ENCODE measurements at places on chromosomes 11 and 22. TPM values are rescaled to one million over a fixed set of nuclear protein-coding genes. Genes with fewer than 3 reads are reported as not detected.
A peak's percentile ranks its signal among the peaks of the same experiment; 100 is the strongest.

Gene MRE11
- total RNA-seq, result 26.1 TPM

Gene TNNT3
- total RNA-seq, result 57.7 TPM

DNA sequence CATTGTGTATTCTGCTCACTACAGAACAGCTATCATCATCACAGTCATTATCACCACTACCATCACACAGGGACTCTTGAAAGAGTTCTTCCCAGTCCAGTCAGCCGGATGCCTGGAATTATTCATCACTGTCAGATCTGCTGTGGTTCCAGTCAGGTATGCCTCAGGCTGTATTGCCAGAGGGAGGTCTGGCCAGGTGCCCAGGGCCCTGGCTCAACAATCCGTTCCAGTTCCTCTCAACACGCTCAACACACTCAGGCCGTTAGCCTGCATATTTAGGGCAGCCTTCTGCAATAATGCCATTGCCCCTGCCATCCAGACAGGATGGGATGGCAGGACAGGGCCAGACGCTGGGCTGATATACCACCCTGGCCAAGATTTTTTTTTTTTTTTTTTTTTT, 28.6 kb upstream of the RASL10A start:
- DNase-seq, result peak; percentile 89

DNA sequence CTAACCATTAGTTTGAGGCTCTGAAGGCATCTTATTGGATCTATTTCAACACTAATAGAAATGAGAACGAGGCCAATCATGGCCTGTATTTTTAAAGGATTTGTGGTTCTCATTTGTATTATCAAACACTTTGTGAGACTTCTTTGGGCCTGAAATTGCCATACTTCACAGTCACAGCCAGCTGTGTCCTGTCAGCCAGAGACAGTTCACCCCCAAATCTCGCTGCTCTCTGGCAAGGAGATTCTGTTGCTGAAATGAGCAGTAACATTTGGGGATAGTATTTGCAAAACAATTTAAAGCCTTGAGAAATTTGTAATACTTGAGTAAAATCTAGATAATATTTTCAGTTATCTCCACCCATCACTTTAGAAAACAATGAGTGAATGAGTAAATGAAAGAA, 26.9 kb upstream of the TENM4 start:
- no peak for DNase-seq

DNA sequence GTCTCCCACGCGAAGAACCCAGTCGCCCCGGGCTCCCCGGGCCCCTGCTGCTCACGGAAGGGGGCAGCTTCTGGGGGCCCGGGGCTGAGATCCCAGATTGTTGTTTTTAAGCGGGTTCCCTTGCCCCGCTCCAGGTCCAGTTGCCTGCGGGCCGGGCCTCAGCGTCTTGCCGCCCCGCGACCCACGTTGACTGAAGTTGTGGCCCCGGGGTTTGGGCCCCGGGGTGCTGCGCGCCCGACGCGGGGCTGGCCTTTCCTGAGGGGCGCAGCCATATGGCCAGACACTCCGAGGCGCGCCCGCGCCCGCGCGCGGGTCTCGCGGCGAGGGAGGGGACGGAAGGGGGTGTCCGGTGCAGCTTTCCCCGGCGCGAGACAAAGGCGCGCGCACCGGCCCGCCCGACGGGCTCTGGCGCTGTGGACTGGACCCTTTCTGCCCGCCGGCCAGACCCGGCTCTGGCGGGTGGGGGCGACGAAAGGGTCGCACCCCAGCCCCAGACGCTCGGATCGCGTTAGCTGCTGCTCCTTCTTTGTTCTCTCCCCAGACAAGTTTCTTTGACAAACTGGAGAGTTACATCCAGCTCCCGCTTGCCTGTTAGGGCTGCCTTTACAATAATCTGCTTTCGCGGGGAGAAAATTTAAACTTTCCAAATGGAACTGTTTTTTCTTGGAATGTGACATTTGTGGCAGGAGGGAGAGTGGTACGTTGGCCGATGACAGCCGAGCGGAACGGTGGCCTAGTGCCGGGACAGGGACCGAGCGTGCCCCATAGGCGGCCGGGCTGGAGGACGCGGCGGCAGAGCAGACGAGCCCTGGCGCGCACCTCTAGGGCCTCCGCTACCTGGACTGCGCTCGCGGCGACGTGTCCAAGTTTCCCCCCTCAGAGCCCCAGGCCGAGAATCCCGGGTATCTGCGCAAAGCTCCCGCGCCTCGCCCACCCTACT, 716 bp downstream of the AMOTL1 start:
- DNase-seq, result peak; percentile 49

Gene DERL3
- total RNA-seq, result 11.4 TPM

Gene KCNE3
- total RNA-seq, result 5.9 TPM

- no peak for DNase-seq
Measured at GRCh38 chr11:111801135-111801534, 34.9 kb upstream of the PPP2R1B start.

DNA sequence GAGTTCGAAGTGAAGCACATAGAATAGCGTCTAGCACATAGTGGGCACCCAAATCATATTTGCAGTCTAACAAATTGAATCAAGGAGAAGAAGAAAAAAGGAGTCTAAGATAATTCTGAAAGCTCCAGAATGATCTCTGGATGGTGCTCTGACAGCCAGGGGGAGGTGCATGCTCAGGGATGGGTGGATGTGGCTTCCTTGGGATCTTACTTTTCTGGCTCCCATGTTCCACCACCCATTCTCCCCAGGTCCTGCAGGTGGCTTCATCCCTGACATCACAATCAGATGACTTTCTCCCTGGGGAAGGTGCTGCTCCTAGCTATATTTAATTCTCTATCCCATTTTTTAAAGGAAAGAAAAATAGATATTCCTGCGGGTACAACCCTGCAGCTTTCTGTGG, 381.9 kb downstream of the CADM1 start:
- no peak for DNase-seq

DNA sequence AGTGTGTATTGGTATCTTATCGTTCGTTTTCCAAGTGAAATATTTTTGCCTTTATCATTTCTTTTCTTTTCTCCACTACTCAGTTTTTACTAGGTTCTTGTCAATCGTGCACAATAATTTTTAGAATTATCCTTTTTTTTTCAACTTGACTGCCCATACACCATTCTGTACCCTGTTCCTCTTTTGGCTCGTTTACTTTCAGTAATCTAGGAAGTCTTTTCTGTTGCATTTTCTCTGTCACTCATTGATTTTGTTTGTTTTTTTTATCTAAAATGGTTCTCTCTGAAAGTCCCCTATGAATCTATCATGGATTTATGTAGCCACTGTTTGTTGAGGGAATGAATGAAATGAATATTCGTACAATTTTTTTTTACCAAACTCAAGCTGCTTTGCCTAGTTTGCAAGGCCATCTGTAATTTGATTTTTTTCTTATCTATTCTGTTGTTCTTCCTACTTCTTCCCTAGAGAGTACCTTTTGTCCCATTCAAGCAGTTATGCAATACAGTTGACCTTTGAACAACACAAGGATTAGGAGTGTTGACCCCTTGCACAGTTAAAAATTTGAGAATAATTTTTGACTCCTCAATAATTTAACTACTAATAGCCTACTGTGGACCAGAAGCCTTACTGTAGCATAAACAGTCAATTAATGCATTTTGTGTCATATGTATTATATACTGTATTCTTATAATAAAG, 166.3 kb downstream of the TMEM135 start:
- DNase-seq, result no peak

DNA sequence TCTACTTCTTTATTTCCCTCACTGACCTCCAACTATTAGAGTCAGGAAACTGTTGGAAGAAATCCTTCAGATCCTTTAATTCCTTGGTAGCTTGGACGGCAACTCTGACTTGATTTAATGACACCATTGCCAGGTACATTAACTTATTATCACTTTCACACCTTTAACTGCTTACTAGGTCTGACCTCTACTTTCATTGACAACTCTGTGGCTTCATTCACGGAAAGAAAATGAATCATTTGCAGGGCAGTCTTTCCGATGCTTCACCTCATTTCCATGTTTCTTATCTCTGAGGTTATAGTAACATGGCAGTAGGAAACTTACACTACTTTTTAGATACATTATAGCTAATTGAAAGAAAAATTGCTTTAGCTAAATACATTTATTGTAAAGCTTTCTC, 82.6 kb upstream of the PDGFD start:
- no peak for DNase-seq

Gene PLAAT5
- 2.1 TPM for total RNA-seq

DNA sequence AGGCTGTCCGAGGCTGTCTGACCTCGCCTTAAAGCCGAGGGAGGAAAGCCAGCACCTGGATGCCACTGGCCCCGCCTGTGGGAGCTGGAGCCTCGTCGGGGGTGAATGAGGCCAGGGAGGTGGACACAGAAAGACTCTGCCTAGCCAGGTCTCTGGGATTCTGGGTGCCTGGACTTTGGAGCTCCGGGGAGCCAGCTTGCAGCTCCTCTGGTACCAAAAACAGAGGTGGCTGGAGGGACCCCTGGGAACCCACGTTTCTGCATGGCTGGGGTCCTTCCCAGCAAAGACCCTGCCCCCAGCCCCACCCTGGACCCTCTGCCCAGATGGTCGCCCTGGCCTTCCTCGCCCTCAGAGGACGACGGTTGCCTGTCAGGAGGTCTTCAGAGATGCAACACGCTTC, 239.7 kb downstream of the BRD1 start:
- DNase-seq, result no peak

DNA sequence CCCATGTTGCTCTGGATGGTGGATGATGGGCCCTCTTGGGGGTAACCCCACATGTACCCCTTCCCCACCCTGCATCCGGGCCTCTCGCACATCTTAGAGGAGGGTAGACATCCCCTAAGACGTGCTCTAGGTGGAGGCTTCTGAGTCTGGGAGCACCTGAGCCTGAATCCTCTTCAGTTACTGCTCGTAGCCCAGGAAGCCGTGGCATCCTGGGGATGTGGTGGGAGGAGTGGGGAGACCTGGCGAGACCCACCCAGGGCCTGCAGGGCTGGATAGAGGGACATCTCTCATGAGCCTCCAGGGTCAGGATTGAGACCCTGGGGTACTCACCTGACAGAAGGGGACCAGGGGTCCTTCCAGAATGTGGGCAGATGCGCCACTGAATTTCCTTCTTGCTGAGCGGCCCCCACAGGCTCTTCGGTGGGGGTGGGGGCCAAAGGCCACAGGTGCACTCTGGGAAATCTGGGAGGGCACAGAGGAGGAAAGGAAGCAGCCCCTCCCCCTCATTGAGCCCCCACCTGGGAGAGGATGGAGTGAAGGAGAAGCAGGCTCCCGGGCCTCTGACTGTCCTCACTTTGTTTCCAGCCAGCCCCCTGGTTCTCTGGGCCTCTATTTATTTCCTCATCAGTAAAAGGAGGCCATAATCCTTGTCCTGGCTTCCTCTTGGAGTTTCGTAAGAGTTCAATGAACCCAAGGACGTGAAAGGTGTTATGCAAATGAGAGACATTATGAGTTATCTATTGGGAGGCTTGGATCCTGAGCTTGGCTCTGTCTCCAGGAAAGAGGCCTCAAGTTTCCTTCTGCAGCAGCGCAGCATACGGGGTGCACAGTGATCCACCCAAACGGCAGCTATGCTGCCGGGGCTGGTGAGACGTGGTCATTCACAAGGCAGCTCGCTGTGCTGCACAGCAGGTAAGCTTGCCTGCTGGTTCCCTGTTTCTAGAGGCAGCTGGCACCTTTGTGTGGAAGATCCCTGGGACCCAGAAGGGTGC, 31.2 kb downstream of the KCNJ4 start:
- DNase-seq, result no peak

Measured in ureter (tissue), 1 donor.